SW480 (cell line): ENCODE measurements at places on chromosomes 3 and 15.

DNA sequence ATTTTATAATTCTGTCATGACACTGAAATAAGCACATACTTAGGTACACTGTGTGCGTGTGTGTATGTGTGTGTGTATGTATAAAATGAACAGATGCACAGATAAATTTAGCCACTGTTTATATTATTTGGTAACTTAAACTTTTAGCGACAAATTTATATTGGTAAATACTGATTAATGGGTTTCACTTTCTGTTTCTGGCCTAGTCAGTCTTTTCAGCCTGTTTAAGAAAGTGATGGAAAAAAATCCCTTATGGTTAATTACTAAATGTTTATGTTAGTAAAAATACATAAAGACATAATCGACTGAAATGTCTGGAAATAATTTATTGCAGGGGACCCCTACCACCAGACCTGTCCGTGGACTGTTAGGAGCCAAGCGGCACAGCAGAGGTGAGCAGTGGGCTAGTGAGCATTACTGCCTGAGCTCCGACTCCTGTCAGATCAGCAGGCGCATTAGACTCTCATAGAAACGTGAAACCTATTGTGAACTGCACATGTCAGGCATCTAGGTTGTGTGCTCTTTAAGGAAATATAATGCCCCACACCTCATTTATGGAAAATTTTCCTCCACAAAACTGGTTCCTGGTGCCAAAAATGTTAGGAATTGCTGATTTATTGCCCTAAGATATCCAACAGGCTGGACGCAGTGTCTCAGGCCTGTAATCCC is 717.4 kb downstream of the SI start:
- no peak for DNase-seq

DNA sequence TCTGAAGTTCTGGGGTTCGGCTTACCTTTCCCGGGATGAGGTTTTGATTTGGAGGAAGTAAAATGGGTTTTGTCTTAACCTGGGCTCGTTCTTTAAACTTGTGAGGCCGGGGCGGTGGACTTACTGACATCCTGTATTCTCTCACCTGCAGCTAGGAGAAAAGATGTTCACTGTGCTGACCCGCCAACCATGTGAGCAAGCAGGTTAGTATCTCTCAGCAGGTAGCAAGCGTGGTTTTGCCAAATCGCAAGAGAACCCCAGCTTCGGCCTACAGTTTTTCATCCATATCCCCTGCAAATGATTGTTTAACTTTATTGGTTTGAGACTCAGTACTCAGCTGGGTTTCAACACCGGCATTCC is 891 bp downstream of the ENTPD3 start:
- no peak for DNase-seq

- no peak for DNase-seq
These were observed 203.6 kb downstream of the TNIK start for GRCh38 chr3:171256445-171257250.

- DNase-seq, result no peak
These were observed 342.3 kb downstream of the LRRC3B start for GRCh38 chr3:26964836-26965235.

DNA sequence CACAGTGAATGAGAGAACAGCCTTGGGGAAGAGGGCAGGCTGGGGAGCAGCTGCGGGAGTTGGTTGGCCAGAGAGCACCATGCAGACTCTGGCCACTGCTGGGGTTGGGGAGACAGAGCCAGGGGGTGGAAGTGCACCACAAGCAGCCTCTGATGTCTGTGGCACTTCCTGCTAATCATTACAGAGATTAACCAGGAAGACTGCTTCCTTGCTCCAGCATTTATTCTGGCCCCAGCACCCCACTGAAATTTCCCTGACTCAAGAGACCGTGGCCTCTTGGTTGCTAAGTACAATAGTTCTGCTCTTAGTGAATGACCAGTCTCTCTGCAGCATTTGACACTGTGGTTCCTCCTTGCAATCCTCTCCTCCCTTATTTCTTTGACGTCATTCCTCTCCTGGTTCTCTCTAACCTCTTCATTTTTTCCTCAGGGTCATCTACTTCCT is 266.2 kb upstream of the ROPN1 start:
- no peak for DNase-seq

DNA sequence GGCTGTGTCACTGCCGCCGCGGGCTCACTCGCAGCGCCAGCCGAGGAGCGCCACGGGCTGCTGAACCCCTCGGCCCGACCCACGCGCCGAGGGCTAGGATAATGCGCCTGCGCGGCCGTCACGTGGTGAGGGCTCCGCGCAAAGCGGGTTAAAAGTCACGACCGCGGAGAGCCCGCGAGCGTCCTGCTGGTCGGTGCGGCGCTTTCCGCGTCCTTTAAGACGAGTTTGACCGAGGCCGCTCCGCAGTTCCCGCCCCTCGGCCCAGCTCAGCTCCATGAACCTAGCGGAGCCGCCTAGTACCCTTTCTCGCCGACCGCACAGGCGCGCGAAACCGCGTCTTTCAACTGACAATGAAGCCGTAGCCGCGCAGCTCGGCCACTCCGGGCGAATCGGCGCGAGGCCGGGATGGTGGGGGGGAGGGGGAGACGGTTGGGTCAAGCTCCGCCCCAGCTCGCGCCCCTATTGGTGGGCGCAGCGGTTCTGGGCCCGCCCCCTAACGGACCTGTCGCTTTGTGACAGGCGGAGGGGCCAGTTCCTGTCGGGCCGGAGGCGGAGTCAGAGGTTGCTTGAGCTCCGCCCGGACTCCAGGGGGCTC is 636 bp upstream of the STT3B start:
- DNase-seq, result peak; percentile 98

- DNase-seq, result no peak
These were observed 972.0 kb downstream of the TUSC7 start for GRCh38 chr3:117681619-117682018.

GRCh38 chr3:52256159-52256558 is 10.6 kb downstream of the PPM1M start:
- no peak for DNase-seq

DNA sequence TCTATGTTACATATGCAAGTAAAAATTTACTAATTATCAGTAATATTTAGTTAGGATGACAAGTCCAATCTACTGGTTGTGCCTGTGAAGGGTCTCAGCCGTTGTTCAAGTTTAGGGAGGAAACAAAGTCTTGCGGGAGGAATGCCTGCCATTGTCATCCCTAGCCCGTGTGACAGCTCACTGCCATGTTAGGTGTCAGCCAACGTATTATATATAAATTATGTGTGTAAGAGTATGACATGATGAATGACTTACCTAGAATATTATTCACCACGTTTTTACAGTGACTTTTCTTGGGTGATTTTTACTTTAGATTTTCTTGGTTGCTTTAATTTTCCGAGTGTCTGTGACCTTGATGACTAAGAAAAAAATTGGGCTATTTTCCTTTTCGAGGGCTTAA is 614.4 kb upstream of the MDFIC2 start:
- no peak for DNase-seq

GRCh38 chr3:41199866-41200668 is 762 bp downstream of the CTNNB1 start:
- peak; percentile 58 for DNase-seq

DNA sequence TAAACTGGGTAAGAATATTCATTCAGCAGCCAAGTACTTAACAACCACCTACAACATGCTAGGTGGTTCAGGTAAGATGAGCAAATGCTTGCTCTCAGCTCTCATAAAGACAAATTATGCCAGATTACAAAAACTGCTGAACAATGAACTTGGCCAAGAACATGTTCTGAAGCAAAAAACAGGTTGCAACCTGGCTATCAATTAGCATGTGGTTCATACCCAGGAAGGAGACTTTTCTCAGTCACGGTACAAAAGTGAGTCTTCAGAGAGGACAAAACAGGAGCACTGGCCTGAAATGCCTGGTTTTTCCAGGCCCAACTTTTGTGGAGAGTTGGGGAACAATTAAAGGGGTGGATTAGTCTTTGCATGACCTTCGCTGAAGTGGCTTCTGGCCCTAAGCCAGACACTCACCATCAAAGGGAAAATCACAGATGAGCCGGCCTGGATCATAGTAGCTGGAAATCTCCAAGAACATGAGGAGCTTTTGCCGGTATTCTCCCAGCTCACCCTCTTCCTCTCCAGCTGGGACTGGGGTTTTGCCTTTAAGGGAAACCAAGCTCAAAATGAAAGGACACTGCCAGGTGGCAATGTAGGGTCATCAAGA is 7.6 kb upstream of the PLA2G4F start:
- DNase-seq, result no peak

GRCh38 chr3:119376758-119377157 is 82.6 kb downstream of the ARHGAP31 start:
- no peak for DNase-seq

- no peak for DNase-seq
These were observed 46.1 kb downstream of the PLXNA1 start for GRCh38 chr3:127028781-127029657.

GRCh38 chr15:61115679-61116078 is 113.4 kb downstream of the RORA start:
- DNase-seq, result no peak

- DNase-seq, result no peak
These were observed 38.1 kb downstream of the TM2D3 start for GRCh38 chr15:101614001-101614585.

DNA sequence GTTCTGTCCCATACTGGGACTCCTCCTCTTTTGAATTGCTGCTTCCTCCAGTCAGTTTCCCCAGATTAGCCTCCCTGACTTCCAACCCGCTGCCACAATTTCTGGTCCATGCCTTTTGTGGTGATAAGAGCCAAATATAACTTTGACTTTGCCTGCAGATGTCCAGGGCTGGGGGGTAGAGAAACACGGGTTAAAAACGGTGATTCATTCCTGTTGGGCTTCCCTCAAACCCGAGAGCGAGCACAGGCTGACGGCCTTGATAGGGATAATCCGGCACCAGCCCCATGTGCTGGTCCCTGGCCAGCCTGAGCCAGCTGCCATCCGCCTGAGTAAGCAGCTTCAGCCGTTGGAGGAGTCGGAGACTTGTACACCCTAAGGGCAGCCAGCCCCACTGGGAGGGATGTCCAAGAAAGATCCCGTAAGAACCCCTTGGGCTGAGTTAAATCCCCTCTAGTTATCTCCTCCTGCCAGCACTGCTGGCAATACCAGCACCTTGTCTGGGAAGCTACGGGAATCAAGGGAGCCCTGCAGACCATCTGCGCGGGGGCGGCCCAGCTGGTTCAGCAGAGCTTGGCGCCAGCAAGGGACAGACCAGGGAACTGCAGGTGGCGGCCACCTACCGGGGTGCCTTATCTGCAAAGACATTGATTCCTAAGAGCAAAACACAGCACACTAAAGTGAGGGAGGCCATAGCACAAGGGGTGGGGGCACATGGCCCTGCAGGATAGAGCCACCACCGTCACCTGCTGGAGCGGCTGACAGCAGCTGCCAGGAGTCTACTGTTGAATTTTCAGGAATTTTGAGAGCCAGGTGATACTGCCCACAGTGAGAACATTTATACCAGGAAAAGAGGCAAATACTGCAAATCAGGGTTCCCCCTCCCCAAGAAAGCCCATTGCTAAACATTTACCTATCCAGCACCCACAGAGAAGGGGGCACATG is 18.1 kb downstream of the CSPG4 start:
- peak; percentile 19 for DNase-seq

DNA sequence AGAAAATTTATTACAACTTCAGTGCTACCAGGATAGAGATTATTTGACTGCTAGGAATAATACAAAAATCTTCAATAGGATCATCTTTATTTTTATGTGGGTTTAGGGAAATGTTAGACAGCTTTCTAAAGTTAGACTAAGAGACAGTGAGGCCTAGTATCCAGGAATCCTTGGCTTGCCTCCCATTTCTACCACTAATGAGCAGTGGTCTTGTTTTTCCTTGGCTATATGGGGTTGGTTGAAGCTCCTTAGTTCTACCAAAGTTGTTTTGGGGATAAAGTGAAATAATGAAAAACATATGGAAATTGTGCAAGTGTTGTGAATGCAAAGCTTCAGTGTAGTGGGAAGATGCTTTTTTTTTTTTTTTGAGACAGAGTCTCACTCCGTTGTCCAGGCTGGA is 16.8 kb downstream of the AP4E1 start:
- no peak for DNase-seq
